Jurkat, Clone E6-1 (cell line): ENCODE measurements at places on chromosomes 5 and 9.

DNA sequence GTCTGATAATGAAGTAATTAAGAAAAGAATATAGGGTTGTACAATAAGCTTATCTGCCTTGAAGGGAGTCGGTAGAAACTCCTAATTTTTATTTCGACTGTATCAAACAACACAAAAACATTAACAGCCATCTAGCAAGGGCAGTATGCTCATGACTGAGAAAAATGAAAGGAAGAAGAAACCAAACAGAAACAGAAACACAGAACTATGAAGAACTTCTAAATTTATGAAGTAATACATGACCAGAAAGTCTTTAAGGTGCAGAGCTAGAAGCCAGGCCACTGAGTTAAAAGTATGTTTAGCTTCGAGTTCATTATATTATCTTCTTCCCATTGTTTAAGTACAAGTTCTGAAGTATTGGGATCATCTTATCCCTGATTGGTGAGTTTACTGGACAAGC is 367.3 kb upstream of the C9orf72 start:
- DNase-seq = no peak

DNA sequence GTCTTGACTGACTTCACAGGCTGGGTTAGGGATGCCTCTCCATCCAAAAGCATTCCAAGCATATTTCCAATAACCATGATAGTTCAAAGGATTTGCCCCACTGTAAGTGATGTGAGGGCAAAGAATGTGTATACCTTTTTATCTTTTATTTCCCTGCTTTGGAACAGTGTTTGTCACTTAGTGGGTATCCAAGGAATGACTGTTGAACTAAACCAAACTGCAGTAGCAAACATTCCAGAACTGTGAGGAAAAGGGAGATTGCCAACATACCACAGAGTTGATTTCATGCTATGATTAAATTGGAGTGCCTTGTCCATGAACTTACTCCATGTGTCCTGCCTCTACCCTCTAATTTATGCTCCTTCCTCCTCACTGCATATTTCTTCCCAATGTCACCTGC is 400.0 kb downstream of the KIAA0825 start:
- no peak for DNase-seq

DNA sequence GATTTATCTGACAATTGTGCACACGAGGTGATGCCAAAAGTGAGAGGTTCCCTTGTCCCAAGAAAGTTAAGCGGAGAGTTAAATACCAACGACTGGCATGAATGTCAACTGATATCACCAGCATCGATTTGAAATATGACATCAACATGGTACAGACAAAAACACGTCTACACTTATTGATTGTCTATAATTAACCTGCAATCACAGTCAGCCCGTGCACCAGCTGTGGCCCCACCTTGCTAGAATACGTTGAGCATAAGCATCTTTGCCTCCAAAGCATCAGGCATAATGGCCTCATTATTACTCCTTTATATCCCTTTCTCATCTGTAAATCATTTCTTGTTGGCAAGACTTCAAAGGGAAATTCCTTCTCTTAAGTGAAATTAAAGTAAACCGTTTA is 625.4 kb downstream of the IRX1 start:
- DNase-seq = no peak

- peak; percentile 19 for DNase-seq
Measured at GRCh38 chr5:168706655-168707069, 127.5 kb upstream of the PANK3 start.

- no peak for DNase-seq
Measured at GRCh38 chr9:130034570-130034969, 8.4 kb downstream of the FNBP1 start.

DNA sequence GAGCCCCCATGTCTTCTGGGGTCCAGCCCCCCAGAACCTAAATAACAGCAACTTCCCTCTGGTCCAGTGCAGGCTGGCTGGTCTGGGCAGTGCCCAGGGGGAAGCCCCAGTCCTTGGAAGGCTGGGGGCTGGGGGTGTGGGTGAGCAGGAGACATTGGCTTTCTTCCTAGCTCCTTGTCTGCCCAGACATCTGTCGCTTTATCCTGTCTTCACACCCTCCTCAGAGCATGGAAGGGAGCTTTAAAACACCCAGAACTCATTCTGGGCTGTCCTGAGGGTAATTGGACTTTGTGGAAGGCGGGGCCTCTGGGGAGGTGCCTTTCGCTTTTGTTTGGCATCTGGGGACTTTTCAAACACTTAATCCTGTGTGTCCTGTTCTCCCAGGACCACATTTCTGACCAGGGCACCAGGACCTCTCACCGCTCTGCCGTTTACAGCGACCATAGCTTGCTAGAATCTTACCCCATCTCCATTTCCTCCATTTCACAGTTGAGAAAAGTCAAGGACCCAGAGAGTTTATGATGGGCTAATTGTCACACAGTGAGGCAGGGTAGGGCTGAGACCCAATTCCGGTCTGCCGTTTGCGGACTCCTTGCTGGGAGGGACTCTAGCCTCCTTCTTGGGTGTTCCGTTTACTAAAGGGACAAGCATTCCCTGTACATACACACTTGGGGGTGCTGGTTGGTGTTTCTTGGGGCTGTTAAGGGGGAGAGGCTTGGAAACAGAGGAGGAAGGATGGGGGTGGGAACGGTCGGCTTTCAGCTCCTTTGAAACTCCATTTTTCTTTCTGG is 1.1 kb downstream of the GSN start:
- DNase-seq = no peak

GRCh38 chr9:130214776-130215340 is 42.7 kb downstream of the NCS1 start:
- DNase-seq = no peak

DNA sequence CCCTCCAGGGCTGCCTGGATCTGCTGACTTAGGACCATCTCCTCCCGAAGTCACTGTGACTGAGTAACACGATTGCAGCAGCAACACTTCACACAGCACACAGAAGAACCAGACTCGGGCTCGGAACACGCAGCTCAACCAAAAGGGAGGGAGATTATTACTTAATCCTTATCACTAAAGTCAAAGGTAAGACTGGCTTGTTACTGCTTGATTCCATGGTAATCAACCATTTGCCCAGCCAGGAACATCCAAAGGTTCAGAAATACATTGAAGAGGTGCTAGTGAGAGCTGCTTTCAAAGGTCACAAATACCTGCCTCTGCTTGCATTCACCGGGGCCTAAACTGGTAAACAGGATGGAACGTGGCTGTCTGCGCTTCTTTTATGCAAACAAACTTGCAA is 7.7 kb downstream of the FBP1 start:
- DNase-seq = no peak

- no peak for DNase-seq
Measured at GRCh38 chr9:15139469-15139868, 167.5 kb downstream of the TTC39B start.

- DNase-seq = no peak
Measured at GRCh38 chr5:137995749-137996128, 37.1 kb downstream of the FAM13B start.

DNA sequence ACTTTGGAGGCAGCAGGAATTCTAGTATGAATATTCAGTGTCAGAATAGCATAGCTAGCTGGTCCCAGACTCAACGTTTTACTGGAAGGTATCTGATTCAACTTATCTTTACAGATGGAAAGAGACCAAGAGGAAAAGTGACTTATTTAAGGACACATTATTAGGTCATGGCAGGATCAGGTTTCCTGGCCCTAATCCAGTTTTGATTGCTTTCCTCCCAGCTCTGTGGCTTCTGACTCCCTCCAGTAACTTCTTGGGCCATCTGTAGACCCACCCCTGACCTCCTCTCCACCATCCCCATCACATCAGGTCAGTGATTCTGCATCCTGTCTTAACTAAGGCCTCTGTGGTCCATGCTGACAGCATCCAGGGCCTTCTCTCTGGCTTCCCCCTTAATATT is 38.4 kb downstream of the SH3TC2 start:
- no peak for DNase-seq

- no peak for DNase-seq
Measured at GRCh38 chr5:43068037-43068436, 27.9 kb upstream of the ANXA2R start.
